ENCODE measurements at places on chromosomes 1 and 21.

DNA sequence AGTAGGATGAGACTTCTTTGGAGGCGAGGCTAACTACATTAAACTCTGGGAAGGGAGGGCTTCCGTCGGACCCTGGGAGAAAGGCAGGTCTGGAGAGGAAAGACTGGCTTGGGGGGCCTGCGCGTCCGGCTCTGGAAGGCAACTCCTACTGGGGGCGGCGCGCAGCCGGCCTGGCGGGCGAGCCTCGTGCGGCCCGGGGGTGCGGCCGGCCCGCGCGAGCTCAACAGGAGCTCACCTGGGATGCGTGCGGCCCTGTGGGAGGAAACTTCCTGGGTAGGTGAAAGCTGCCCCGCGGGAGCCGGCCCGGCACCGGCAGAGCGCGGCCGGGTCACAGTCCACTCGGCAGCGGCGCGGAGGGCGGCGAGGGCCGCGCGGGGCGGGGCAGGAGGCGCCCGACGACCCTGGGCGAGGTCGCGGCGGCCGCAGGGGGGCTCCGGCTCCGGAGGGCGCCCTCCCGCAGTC lies 449 bp downstream of the EPS15 start:
- peak; percentile 95 for DNase-seq

- DNase-seq: peak; percentile 46
These were observed 2.2 kb downstream of the NFIA start for GRCh38 chr1:61084491-61085031.

GRCh38 chr1:246583448-246584185 lies 17.4 kb downstream of the CNST start:
- DNase-seq: peak; percentile 77

GRCh38 chr1:21313203-21313885 lies 23.1 kb upstream of the ECE1 start:
- DNase-seq: no peak

GRCh38 chr1:221850470-221851187 lies 108.7 kb upstream of the DUSP10 start:
- no peak for DNase-seq

- DNase-seq: no peak
These were observed 3.8 kb upstream of the RUSC1 start for GRCh38 chr1:155316922-155317321.
